COR-L47 (cell line): ENCODE measurements at places on chromosomes 2 and 18.

DNA sequence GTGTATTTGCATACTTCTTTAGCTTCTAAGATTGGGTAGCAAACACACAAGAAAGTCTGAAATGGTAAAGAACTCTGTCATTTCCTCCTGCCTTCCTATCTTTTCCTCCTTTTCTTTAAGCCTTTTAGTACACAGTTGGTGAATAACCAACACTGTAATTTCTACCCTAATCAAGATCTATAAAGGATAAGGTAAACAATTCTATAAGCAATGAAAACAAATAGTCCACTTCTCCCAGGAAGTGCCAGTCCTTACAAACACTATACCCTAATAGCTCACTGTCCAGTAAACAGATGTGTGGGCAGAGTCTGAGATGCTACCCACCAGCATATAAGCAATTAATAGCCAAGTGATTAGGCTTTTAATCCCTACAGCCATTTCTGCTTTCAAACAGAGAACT lies 81.0 kb upstream of the TFCP2L1 start:
- no peak for DNase-seq

- DNase-seq, result no peak
These were observed 10.8 kb downstream of the IL36B start for GRCh38 chr2:113041871-113042270.

- DNase-seq, result peak; percentile 88
These were observed 9.0 kb upstream of the TMBIM1 start for GRCh38 chr2:218301176-218301819.

- DNase-seq, result no peak
These were observed 5.2 kb downstream of the RAPGEF4 start for GRCh38 chr2:172740856-172741255.

- peak; percentile 17 for DNase-seq
These were observed 62.5 kb downstream of the SLC4A3 start for GRCh38 chr2:219689676-219690628.

DNA sequence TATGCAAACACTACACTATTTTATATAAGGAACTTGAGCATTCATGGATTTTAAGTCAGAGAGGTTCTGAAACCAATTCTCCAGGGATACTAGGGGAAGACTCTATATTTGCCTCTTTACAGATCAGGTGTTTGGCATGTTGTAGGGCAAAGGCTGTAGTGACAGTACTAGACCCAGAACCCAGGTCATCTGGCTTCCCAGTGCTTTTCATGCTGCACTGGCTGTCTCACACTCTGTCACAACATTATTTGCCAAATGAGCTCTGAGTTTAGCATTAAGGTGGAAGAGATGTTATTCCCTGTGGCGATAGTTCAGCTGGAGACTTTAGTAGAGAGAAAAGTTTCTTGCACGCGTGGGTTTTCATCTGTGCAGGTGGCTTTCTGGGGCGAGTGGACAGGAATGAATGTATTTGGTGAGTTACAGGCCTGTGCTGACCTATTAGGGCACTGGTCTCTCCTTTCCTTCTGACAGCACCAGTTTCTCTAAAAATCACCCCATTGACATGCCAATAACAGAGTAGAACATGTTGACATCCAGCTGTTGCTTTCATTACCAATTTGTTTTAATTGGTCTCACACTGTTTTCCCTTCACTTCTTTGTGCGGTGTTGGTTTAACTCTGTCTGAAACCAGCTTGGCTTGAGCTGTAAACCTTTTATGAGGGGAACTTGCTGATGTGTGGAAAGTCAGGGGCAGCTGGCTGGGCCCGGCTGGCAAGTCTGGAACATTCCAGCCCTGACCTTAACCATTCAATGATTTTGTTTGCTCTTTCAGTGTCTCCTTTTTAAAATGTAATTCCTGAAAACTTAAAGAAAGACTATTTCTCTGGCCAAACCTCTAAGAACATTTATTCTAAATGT lies 643.0 kb upstream of the FAM98A start:
- DNase-seq, result no peak

- no peak for DNase-seq
These were observed 164.1 kb downstream of the KIAA1328 start for GRCh38 chr18:36993068-36993467.

DNA sequence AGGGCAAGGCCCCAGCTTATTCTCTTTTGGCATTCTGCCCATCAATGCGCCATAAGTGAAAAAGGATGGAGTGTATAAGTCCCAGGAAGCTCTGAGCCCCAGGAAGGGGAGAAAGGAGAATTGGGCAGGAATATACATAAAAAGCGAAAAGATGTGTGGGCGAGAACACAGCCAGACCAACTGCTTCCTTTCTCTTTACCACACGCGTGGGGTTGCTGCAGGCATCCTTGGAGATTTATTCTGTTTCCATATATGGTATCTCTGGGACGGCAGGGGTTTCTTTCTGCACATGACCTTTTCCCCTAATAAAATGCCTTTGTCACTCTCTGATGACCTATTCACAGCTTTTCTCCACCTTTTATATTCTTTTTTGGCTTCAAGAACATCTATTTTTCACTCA lies 440.5 kb downstream of the NBAS start:
- no peak for DNase-seq

- no peak for DNase-seq
These were observed 1.6 kb downstream of the TNP1 start for GRCh38 chr2:216858312-216858711.

DNA sequence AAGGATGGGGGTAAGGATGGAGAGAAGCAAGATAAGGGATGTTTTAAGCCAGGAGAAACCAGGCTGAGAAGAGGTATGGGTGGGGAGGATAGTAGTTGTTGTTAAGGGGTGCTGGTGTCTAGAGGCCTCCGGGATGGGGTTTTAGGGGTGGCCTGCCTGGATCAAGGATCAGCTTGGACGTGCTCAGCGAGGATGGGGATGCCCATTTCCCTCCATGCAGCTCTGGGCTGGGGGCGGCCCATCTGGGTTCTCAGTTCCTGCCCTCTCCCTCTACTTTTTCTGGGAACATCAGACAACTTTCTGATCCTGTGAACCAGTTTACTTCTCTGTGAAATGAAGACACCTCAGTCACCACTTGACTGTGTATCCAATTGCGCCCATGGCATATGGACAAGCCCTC lies 10.1 kb downstream of the B3GNT2 start:
- DNase-seq, result no peak

DNA sequence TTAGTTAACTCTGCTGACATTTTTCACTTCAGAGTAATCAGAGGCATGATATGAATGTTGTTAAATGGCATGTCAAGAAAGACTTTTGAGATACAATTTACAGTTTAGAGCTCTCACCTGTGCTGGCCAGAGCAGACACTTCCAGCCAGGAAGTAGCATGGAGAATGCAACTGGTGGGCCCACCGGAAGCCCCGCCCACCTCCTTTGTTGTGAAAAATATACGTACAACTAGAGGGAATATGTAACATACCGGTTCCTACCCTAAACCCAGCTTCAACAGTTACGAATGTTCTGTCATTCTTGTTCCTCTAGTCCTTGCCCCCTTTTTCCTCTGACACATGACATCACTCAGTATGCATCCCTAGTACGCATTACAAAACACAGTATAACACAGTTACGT lies 70.2 kb upstream of the ITM2C start:
- no peak for DNase-seq

GRCh38 chr2:211144078-211144477 lies 587.7 kb downstream of the CPS1 start:
- DNase-seq, result no peak

- DNase-seq, result no peak
These were observed 7.6 kb downstream of the HIBCH start for GRCh38 chr2:190311893-190312634.

- no peak for DNase-seq
These were observed 20.2 kb downstream of the CHST9 start for GRCh38 chr18:27164905-27165304.

GRCh38 chr2:46331109-46331766 lies 34.0 kb downstream of the EPAS1 start:
- DNase-seq, result no peak

- DNase-seq, result peak; percentile 70
These were observed 659 bp downstream of the ZNF142 start for GRCh38 chr2:218658671-218659257.

DNA sequence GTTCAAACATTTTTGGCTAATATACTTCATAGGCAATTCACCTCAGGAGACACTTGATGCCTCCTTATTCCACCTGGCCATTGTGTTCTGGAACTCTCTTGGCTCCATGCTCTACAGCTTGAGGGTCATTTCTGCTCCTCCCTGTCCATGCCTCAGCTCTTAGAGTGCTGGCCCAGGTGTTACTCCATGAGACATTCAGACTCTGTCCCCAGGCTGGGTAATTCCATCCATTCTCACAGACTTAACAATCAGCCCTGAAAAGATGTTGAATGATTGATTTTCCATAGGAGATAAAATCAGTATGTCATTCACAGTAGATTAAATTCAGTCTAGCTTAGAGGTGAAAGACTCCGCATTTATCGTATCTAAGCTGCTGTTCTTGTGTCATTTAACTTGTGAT lies 168.6 kb upstream of the CWC22 start:
- no peak for DNase-seq

GRCh38 chr18:72692086-72692485 lies 147.9 kb upstream of the CBLN2 start:
- peak; percentile 93 for DNase-seq

- DNase-seq, result no peak
These were observed 187.8 kb upstream of the ERBB4 start for GRCh38 chr2:212726403-212726802.

GRCh38 chr2:225100856-225101294 lies 58.6 kb upstream of the DOCK10 start:
- no peak for DNase-seq

GRCh38 chr18:12772111-12772510 lies 69.3 kb downstream of the PSMG2 start:
- no peak for DNase-seq

GRCh38 chr2:134324947-134325346 lies 71.1 kb downstream of the MGAT5 start:
- DNase-seq, result no peak
